ENCODE measurements at places on chromosomes 3 and 15.

GRCh38 chr15:90315278-90315982, 36.7 kb upstream of the ZNF774 start:
- no peak for DNase-seq

DNA sequence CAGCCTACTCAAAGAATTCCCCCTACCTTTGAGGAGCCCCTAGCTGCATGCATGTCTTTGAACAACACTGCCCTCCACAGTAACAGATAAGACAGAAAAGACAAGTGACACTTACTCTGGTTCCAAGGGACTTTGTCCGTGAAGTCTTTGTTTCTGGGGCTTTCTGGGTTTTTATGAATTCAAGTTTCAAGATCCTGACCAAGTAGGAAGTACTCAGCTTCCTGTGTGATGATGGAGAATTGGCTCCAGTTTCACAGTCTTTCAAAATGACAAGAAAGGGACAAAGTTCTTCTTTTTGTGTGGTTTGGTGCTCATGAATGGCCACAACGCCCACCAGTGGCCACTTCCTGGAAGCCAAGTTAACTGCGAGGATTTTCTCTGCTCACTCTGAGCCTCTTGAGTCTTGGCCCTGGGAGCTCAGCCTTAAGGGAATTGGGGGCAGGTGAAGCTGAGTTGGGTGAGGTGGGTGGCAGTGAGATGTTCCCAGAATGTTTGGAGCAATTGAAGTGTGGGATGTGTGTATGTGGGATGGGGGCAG, at the start of gene CCR1:
Gene CCR1 (minus strand): TSS at position 147 of the 538 bp plus-strand sequence. CDS start 4,000 bp downstream, outside the sequence.
- DNase-seq: peak; percentile 60

- peak; percentile 17 for DNase-seq
Observed at GRCh38 chr3:98329392-98330124, 24.1 kb upstream of the OR5K4 start.

GRCh38 chr15:100592898-100593297, 9.1 kb downstream of the LINS1 start:
- no peak for DNase-seq

DNA sequence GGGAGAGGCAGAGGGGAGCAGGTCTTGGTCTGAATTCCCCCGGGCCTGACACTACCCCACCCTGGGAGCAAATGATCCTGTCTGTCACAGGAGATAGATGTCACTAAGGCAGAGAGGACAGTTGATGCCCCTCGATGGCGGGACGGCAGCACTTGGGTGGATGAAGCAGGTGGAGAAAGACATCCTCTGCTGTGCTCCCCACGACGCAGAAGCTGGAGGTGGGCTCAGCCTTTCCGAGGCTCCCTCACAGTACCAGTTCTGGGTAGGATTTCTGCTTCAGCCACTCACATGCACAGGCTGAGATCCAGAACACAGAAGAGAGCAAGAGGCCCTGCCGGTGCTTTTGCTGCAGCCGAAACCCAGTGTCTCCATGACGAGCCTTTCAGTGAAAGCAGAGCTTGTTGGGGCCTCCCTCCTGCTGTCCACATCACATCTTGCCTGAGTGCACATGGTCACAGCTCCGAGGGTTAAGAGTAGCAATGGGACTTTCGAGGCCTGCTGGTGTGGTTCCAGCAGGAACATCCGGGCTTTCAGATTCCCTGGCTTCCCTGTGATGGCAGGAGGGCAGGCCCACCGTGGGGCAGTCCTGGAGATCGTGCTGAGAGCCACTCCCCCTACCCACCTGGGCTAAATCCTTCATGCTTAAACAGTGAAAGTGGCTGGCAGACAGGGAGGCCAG, 107.3 kb upstream of the PRR20G start:
- DNase-seq: no peak

- no peak for DNase-seq
Observed at GRCh38 chr3:85264381-85264780, 305.6 kb downstream of the CADM2 start.

DNA sequence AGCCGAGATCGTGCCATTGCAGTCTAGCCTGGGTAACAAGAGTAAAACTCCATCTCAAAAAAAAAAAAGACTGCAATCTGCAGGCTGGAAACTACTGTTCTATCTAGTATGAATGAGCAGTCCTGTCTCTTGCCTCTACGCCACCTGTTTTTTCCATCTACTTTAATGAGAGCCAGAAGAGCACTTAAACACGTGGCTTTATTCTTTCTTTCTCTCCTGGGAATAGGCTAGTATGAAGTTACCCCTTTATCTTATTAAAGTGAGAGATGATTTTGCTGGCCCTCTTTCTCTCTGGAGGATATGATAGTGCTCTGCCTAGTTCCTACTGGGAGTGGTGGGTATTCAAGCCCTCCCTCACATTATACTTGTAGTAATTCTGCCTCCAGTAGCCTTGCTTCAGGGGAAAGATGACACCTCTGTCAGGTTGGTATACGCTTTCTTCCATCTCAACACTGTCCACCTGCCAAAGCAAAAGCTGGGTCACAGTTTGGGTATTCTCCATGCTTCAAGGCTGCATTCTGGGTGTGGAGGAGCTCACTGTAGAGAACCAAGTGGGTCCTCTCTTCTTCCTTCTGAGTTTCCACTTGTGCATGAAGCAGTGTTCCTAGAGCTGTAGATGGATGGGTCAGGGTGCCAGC, 17.8 kb downstream of the MAPKBP1 start:
- no peak for DNase-seq

DNA sequence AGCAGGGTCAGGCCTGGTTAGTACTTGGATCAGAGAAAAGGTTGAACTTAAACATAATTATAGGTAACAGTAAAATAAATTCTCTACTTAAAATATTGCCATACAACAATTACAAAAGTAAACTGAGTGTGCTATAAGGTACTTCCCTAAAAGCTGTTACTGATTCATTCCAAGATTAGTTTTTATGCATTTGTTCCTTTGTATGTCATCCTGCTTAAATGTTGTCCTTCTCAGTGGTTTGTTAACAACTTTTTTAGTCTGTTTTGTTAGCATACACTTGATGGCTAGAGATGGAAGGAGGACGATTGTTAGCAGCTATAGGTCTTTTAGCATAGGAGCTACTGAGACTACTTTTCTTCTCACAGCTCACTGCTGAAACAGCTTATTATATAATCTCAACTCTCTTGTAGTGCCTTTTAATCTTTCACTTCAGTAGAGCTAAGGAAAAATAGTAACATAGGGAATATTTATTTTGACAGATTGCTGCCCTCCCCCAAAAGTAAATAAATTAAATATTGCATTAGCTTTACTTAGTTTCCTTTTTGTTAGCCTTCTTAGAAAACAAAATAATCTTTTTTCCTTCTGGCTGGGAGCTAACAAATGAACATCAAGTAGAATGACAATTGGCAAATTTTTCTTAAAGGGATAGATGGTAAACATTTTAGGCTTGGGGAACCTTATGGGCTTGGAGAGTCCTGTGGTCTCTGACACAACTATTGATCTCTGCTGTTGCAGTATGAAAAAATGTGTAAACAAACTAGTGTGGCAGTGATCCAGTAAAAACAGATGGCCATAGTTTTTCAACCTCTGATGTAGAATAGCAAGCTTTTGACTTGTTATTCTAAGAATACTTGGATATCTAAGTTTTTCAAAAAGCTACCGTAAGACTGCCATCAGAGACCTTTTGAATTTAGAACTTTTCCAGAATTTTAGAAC, 39.5 kb downstream of the USP8 start:
- DNase-seq: peak; percentile 55

- no peak for DNase-seq
Observed at GRCh38 chr15:101359365-101359947, 64.4 kb upstream of the SNRPA1 start.

DNA sequence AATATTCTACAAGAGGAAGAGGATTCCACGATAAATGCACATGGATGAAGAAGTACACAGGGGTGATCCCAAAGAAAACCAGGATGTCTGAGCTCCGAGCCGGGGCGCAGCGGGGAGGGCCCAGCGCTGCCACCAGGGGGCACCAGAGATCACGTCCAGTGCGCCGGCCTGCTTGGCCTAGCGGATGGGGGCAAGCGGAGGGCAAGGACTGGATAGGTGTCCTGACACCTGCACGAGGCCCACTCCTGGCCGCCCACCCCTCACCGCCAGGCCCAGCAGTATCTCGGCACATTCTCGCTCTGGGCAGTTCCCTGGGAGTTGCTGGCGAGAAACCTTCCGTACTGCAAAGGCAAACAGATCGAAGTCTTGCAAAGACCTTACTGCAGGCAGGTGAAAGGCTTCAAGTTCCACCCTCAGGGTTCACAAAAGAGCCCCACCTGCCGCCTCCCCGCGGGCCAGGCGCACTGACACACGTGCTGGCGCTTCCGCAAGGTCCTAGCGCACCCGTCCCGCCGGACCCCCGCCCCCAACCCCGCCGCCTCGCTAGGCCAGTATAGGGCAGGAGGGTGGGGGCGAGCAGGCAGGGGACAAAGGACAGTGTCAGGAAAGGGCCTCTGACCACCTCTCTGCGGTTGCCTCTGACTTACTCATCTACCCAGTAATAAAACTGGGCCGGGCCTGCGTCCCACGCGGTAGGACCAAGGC, 3.3 kb downstream of the ANKRD63 start:
- peak; percentile 71 for DNase-seq

DNA sequence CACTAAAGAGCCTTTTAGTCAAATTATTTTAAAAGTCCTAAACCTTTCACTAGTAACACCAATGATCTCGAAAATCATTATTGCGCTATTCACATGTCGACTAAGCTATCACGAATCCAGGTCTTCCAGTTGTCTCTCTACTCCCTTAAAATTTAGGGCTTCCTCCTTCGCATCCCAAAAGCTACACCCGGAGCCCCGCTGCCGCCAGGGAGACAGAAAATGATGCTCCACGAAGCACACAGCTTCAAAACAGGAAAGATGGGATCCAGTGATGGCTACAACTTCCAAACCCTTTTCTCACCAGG, 253 bp downstream of the IFT80 start:
- no peak for DNase-seq
